ENCODE measurements at places on chromosomes 6 and 20.

DNA sequence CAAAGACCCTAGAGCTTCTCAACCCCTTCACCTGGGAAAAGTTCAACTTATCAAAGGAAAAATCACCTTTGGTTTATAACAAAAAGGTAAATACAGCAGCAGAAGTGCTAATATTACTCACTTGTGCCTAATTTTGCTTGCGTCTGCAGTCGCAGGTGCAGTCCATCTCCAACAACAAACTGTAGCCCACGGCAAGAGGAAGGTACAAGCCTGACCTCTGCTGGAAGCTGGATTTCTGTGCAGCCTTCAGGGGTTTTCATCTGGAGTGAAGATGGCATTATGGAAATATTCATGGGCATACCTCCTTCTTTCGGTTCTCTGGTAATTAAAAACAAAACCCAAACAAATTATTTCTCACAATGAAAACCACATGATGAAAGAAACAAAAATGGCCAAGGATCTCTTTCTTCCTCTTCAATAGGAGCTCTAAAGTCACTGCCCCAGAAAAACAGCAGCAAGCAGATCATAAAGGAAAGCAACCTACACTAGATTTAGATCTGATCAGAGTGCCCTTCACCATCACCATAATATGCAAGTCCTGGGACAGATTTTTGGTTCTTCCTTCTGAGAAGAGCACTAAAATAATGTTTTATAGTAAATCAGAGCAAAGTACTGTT lies 7.8 kb downstream of the UBE3D start:
- peak; percentile 76 for DNase-seq

- peak; percentile 87 for DNase-seq
These were observed 33.9 kb downstream of the EDN1 start for GRCh38 chr6:12324099-12324498.

DNA sequence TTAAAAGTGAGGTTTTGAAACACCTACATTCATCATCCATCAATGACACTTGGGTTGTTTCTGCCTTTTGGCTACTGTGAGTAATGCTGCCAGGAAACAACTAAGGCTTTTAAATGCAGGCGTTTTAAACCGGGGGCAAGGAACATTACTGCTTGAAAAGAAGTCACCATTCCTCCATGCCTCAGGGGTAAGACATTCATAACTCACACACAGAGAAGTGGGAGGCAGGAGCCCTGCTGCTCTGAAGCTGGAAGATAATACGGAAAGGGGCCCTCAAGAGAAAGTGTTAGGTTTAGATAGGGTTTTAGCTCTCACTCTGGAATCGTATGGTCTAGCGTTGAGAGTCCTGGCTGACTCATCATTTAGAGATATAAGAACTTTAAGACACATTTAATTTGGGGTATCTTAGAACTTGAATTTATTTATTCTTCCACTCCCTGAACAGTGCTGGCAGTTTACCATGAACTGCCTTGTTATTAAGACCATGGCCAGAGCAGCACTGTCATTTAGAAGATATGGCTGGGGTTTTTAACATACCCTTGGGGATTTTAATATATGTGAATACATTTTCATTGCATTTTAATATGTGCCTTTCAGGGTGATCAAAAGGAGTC lies 1.8 kb downstream of the TUBB1 start:
- DNase-seq = no peak

DNA sequence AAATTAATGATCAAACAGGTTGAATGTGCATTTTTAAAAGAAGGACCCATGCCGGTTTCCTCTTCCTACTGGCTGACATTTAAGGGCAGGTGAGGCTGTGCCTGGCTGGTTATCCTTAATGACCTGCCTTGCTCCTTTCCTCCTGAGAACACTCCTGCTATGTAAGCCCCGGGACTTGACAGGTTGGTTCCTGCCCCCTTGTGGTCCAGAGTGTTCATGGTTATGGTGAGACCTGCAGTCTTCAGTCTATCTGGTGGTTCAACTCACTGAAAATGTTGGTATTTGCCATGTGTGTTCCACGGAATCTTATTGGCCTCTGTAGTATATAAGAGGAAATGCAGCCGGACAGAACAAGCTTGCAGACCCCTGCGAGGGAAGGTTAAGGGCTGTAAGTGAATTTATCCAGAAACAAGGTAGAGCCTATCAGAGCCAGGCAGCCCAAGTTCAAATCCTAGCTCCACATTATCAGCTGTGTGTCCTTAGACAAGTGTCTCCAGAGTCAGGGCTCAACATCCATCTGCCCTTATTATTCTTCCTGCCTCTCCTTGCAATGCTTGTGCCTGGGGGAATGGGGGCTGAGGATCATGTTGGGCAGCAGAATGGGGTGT lies 5.2 kb upstream of the BPIFA3 start:
- peak; percentile 88 for DNase-seq

DNA sequence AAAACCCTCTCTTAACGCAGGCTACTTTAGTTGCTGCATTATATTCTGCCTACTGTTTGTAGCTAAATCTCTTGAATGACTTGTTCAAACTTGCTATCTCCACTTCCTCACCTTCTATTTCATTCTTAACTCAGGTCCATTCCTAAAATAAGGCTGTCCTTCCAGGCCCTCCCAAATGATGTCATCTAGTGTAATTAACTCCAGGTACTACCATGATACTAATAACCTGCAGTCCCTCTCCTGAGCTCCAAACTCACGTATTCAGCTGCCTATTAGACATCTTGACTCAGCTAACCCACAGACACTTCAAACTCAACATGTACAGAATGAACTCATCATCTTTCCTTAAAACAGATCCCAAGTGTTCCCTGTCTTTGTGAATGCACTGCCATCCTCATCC lies 10.5 kb upstream of the TOP1 start:
- DNase-seq = no peak

DNA sequence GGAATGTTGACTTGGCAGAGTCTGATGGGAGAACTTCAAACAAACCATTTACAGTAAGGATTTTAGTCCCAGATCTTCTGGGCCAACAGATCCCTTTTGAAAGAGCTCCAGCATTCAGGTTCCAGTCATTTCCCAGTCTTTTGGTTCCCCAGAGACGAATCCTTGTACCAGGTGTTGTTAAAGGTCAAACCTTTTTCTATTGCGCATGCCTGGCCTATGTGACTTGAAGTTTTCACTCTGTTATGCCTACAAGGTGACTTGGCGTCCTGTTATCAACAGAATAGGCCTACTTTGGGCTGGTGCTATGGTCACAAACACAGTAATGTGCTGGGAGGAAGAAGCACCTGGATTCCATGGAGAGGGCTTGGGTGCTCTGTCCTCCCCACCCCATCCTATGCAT lies 52.3 kb downstream of the PXDC1 start:
- no peak for DNase-seq

DNA sequence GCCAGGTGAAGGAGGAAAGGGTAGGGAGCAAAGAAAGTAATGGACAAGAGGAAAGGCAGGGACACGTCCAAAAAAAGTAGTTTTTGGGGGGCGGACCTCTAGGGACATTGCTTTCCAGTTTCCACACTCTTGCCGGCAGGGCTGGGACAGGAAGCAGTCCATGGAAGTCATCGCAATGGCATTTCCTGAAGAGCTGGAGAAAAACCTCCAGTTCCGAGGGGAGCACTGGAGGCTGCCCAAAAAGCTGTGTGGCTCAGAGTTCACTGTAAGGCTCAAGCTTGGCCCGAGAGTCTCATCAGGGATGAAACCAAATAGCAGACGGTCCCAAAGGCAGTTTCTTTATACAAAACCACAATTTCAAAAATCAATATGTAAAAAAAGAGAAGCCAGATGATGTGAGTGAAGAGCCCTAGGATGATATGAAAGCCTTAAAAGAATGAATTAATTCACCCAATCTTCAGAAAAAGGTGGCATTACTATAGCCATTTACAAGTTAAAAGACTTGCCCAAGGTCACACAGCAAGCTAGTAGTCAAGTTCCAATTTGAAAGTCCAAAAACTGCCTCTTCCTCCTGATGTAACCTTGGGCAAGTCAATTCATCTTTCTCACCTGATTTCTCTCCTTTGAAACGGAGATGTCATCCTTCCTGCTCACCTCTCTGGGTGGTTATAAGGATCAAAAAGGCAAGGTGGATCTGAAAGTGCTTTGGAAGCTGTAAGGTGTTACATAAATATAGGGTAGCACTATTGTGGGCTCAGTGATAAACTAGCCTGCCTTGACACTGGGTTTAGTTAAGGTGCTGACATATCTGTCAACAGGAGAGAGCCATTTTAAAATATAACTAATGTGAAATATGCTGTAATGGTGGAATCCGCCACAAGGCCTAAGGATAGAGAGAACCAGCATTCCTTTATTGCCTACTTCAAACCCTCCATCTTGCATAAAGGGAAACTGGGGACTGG lies 9.1 kb downstream of the BCL2L1 start:
- peak; percentile 45 for DNase-seq

DNA sequence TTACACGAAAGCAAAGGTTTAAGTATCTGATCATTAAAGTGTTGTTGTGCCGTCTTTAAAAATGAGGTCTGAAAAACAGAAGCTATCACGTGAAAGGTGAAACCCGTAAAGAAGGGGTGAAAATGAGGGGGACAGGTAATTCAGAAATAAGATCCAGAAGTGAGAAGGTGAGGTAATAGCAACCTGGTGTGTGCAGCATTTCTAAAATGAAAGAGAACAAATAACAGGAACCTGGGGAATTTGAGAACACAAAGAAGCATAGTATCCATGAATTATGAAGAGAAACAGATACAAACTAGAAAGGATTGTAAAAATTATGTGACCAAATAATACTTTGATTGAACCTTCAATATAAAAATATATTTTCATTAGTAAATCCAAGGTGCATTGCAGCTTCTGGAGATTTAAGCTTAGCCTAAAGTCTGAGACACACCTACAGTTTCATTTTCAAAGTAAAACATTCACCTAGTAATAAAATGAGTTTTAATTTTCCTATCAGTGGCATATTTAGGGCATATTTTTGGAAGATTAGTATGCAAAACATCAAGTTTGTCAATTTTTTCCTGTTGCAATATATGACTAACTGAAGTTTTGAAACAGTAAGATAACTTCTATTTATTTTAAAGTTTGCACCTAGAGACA lies 1.4 kb downstream of the HEY2 start:
- DNase-seq = no peak

DNA sequence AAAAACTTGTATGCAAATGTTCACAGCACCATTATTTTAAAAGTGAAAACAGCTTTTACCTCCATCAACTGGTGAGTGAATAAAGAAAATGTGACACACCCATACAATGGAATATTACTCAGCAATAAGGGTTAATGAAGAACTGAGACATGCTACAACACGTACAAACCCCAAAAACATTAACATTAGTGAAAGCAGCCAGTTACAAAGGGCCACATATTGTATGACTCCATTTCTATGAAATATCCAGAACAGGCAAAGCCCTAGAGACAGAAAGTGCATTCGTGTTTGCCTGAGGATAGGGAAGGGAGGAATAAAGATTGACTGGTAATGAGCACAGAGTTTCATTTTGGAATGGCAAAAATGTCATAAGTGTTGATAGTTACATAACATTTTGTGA lies 21.5 kb downstream of the EPM2A start:
- DNase-seq = no peak

DNA sequence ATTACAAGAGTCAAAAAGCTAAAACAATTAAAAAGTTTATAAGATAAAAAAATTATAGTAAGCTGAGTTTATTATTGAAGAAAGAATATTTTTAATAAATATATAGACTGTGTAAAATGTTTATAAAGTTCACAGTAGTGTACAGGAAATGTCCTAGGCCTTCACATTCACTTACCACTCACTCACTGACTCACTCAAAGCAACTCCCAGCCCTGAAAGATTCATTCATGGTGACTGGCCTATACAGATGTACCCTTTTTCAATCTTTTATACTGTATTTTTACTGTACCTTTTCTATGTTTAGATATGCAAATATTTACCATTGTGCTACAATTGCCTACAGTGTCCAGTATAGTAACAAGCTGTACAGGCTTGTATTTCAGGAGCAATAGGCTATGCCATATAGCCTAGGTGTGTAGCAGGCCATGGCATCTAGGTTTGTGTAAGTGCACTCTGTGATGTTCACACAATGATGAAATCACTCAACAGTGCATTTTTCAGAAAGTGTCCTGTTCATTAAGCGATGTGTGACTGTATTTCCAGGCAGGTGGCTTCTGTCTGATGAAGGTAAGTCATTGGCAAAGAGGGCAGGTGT lies 130.2 kb downstream of the BTBD3 start:
- no peak for DNase-seq

- no peak for DNase-seq
These were observed 232.6 kb downstream of the PLCB1 start for GRCh38 chr20:8364734-8365078.

All from hepatocyte (in vitro differentiated cells).